GM12891 (cell line): ENCODE measurements at places on chromosomes 2 and 18.
A peak's percentile ranks its signal among the peaks of the same experiment; 100 is the strongest.

GRCh38 chr2:74593826-74594772 lies 39.6 kb downstream of the DOK1 start:
- DNase-seq = no peak

GRCh38 chr18:56289381-56289780 lies 349.0 kb downstream of the TXNL1 start:
- DNase-seq = no peak

- DNase-seq = no peak
Observed at GRCh38 chr2:175064797-175065196, 59.6 kb upstream of the CHN1 start.

DNA sequence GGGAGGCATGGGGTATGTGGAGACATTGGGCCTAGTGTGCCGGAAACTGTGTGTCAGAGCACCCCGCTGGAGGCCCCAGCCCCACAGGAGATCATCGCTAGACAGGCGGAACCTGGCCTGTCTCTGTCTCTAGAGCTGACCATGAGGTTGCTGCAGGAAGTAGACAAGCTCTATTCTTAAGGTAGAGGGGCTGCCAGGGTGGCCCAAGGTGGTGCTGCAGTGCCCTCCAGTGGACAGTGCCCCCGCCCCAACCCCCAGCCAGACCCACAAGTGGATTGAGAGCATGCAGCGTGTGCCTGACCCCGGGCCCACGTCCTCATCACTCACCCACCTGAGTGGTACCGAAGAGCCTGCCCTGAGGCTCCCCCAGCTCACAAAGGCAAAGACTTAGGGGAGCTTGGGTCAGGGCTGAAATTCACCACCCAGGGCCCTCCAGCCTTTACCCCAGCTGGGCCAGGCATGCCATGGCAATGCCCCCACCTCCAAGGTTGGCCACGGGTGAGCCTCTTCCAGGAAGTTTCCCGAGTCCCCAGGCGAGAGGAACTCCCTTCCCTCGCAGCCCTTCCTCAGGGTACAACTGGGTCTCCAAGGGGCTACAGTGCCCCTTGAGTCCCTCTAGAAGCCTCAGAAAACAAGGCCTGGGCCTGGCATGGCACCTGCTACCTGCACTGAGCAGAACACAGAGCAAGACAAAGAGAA lies 155.0 kb downstream of the TTC32 start:
- peak; percentile 37 for DNase-seq

GRCh38 chr2:21812766-21813165 lies 689.0 kb downstream of the TDRD15 start:
- DNase-seq = no peak

DNA sequence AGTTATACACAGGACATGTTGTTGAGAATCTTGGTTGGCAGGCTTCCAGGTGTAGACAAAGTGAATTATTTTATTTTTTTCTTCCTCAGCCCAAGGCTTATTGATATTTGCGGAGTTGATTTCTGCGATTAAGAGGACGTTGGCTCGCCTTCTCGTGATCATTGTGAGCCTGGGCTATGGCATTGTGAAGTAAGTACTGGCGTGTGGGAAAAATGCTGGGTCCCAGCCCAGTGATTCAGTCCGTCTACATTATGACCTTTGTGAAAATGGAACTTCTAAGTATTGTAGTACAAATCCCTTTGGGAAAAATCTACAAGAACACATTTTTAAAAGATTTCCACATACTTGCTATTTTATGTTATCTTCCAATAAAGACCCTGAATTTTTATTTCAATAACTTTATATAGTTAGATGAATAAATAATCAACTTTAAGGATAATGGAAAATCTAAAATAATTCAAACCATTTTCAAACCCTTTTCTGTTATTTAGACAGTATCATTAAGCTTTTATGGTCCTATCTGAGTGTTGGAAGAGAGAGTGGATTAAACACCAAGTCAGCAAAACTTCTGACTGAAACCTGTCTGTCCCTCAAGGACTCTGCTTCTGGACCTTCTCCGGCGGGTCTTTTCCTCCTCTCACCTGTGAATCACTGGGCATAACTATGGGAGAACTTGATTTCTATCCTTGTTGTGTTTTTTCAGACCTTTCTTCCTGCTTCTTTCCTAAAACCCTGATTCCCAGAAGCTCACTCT lies 31.0 kb downstream of the TMEM87B start:
- DNase-seq = no peak

DNA sequence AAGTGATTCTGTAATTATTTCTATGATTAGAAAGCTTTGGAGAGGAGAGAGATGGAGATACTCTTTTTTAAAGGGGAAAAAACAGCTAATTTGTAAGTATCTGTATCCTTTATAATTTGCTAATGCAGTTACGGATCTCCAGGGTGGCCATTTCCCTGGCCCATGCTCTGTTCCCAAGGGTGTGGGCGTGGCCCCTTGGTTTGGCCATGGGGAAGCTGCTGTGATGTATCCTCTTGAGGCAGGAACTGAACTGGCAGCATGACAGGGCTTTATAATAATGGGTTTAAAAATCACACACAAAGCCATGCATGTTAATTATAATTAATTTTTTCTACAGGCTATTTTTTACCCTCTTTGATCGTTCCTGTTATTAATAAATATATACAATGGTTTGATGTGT lies 27.0 kb downstream of the TRAPPC12 start:
- DNase-seq = no peak

DNA sequence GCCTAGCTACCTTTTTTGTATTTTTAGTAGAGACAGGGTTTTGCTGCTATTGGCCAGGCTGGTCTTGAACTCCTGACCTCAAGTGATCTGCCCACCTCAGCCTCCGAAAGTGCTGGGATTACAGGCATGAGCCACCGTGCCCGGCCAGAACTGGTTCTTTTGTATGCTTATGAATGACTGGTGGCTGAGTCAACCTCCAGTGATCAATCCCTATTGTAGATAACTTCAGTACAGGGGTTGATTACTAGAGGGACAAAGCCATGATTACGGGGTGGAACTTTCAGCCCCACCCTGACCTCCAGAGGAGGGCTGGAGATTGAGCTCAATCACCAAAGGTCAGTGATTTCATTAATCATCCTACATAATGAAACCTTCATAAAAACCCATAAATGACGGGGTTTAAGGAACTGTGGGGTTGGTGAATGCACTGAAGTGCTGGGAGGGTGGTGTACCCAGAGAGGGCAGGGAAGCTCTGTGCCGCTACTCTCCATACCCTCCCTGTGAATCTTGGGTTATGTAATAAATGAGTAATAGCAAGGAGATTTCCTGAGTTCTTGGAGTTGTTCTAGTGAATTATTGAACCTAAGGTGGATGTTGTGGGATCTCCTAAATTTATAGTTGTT lies 281.8 kb upstream of the CXCR4 start:
- no peak for DNase-seq

DNA sequence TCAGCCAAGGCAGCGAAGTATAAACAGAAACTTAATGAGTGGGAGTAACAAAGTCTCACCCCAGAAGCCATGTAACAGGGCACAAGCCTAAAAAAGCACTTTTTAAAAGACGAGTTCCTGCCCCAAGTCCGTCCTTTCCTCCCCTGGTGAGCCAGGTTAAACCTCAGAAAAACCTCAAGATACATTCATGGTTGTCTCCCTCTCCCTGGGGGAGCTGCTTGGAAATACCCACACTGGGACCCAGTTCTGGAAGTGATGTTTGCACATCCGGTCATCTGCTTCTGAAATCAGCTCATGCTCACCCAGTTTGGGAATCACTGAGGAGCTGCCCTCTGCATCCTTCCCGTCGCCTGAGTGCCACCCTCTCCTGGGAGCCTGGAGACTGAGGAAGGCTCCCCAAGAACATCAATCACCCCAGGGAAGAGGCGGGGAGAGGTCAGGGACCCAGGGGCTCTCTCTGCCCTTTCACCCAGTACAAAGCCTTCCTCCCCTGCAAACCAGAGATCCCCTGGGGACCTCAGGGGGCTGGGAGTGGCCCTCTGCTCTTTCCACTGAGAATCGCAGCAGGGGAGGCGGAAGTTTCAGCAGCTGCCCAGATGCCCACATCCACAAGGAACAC lies 150.6 kb upstream of the AGAP1 start:
- no peak for DNase-seq

DNA sequence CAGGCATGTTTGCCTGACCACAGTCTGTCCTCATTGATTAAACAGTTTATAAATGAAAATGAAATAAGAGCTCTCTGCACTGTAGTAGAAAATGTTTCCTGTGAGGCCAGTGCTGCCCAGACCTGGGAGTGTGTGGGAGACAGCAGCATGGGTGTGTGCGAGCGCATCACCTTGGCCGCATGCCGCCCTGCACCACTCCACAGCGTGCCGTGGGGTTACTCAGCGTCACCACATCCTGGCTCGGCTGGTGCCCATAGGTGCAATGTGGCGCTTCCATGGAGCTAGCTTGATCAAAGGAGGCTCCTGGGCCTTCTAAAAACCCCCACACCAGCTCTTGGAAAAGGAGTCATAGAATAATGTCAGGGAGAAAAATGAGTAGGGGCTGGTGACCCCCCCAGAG lies 76.0 kb upstream of the EPC2 start:
- DNase-seq = no peak

- DNase-seq = no peak
Observed at GRCh38 chr2:1101982-1102590, 151.4 kb downstream of the SNTG2 start.

GRCh38 chr2:212911011-212911410 lies 240.4 kb downstream of the IKZF2 start:
- no peak for DNase-seq

GRCh38 chr2:98281607-98282006 lies 64.6 kb upstream of the CNGA3 start:
- DNase-seq = no peak

- no peak for DNase-seq
Observed at GRCh38 chr2:172725746-172726145, 9.9 kb upstream of the RAPGEF4 start.

GRCh38 chr2:120930864-120931263 lies 195.2 kb downstream of the GLI2 start:
- no peak for DNase-seq

DNA sequence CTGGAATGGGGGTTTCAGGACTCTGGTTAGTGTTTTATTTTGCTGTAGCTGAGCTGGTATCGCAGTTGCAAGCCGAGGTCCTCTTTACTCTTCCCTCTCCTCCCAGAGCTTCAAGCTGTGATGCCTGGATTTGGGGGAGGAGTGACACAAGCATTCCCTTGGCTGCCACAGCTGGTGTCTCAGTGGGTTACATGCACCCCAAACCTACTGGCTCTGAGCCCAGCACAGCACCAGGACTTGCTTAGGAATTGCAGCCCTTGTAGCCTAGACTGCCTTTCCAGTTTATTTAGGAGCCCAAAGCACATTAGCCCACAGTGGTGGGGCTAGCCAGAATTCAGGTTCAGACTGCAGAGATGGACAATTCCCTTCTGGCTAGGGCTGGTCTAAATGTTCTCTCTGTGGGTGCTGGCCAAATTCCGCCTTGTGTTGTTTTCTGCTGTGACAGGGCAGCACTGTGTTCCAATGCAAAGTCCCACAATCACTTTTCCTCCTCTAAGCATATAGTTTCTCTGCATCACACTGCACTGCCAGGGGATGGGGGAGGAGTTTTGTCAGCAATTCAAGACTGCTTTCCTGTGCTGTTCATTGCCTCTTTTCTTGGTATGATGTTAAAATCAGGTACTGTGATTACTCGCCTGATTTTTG lies 122.8 kb downstream of the SLC4A10 start:
- DNase-seq = no peak

- no peak for DNase-seq
Observed at GRCh38 chr2:68936889-68937288, 15.8 kb downstream of the GKN2 start.

GRCh38 chr2:37847792-37848191 lies 77.3 kb upstream of the RMDN2 start:
- no peak for DNase-seq

- DNase-seq = no peak
Observed at GRCh38 chr18:61973273-61974115, 80.7 kb upstream of the RNF152 start.

DNA sequence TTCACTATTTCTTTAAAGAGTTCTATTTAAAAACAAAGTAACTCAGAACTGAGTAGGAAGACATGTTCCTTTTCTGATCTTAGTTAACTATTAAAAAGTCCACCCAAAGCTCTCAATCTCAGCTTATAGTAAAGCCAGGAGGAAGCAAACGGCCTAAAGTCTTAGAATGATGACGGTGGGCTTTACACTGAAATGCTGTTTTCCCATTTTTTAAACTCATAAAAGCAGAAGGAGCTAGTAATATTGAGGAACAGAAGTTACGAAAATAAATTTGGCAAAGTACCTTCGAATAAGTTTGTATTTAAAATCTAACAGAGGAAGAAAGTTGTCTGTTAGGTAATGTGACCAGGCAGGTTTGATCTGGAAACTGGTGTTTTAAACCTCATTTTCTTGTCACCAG lies 111.1 kb downstream of the ZNF532 start:
- DNase-seq = no peak

DNA sequence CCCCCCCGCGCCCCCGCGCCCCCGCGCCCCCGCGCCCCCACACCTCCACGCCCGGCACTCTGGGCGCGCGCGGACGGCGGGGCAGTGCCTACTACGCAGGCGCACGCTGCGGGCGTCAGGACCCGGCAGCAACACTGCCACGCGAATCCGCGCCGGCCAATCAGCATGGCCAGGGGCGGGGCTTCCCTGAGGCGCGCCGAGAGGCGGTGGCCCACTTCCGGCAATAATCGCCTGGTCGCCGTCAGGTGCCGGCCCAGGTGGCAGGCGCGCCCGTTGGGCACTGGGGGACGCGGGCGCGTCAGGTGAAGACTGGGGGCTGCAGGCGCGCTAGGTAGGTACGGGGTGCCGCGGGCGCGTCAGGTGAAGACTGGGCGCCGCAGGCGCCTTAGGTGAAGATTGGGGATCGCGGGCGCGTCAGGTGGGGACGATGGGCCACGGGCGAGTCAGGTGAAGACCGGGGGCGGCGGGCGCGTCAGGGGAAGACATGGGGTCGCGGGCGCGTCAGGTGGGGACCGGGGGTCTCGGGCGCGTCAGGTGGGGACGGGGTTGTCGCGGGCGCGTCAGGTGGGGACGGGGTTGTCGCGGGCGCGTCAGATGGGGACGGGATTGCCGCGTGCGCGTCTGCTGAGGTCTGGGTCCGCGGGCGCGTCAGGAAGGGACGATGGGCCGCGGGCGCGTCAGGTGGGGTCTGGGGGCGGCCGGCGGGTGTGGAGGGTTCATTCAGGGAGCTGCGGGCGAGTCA lies 219.1 kb downstream of the RTP5 start:
- DNase-seq = peak; percentile 81

DNA sequence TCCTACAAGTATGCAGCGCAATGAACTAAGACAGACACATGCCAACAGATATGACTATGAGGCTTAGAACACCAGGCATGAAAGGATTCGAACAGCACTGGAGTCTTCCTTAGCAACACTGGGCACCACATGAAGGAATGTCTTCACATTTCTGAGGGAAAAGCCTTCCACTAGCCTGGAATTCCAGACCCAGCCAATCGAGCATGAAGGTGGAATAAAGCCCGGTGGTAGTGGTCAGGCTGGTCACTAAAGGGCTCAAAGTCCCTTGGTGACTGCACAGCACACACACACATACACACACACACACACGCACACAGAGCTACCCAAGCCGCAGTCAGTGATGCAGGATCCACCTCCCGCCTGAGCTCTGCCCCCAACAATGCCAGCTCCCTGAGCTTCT lies 19.7 kb upstream of the SFXN5 start:
- DNase-seq = no peak
